ENCODE measurements at places on chromosomes 12 and 14. TPM values are rescaled to one million over a fixed set of nuclear protein-coding genes. Genes with fewer than 3 reads are reported as not detected.
A peak's percentile ranks its signal among the peaks of the same experiment; 100 is the strongest.

- H3K36me3 ChIP-seq, result no peaks in the 10 kb centered on the region
- H3K4me3 ChIP-seq, result no peak overlapping the region
- H3K27ac ChIP-seq, result no peak overlapping the region
- no peak for DNase-seq
- peaks cover 12% of the 10 kb centered on the region for H3K4me1 ChIP-seq
Measured at GRCh38 chr12:87772401-87772800, 256.8 kb downstream of the C12orf50 start.

GRCh38 chr12:19332196-19332595 is 107.1 kb upstream of the AEBP2 start:
- peaks cover 57% of the 10 kb centered on the region for H3K36me3 ChIP-seq
- no peak overlapping the region for H3K27ac ChIP-seq
- DNase-seq, result no peak
- H3K4me3 ChIP-seq, result no peak overlapping the region
- peaks cover 4% of the 10 kb centered on the region for H3K4me1 ChIP-seq

- H3K4me1 ChIP-seq, result peaks cover 4% of the 10 kb centered on the region
- no peak overlapping the region for H3K27ac ChIP-seq
- H3K27me3 ChIP-seq, result no peaks in the 10 kb centered on the region
Measured at GRCh38 chr12:31536672-31537071, 54.3 kb downstream of the DENND5B start.

The SLC25A21 gene
- total RNA-seq, result 3.1 TPM

The TAS2R50 gene
- 2.7 TPM for total RNA-seq

GRCh38 chr12:105459760-105460330 is 129.4 kb downstream of the C12orf75 start:
- no peak for DNase-seq
- H3K4me3 ChIP-seq, result no peak overlapping the region
- no peak overlapping the region for H3K27ac ChIP-seq
- H3K27me3 ChIP-seq, result no peaks in the 10 kb centered on the region

DNA sequence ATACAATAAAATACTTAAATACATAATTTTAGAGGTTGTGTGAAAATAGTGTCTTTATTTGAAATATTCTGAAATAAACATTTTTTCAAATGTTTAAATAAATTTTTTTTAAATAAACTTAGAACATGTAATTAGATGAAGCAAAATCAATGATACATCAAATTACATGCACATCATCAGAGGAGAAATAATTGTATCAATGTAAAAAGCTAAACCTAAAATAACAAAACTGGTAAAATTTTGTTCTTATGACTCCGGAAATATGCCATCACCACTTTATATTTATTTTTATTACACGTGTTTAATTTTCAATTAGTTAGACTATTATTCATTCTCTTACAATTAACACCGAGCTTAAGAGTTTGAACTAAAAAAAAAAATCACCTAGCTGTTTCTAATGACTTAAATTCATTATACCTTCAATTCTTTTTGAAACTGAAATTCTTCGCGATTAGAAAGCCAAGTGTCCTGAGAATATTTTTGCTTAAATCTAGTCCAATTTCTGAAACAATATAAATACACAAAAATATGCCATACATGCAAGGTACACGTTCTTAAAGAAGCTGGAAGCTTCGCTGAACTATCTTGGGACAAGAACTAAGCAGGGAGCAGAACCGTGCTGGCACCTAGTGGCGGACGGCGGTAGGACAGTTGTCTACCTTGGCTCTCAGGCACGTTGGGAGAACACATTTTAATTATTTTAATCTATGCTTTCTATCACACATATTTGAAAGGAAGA is 230.5 kb downstream of the SLC25A21 start:
- no peaks in the 10 kb centered on the region for H3K36me3 ChIP-seq
- no peak overlapping the region for H3K27ac ChIP-seq
- H3K4me3 ChIP-seq, result no peak overlapping the region
- peaks cover 5% of the 10 kb centered on the region for H3K4me1 ChIP-seq

- no peaks in the 10 kb centered on the region for H3K27me3 ChIP-seq
- no peak overlapping the region for H3K27ac ChIP-seq
- H3K36me3 ChIP-seq, result peaks cover 5% of the 10 kb centered on the region
Measured at GRCh38 chr12:22700106-22700505, 75.1 kb downstream of the ETNK1 start.

DNA sequence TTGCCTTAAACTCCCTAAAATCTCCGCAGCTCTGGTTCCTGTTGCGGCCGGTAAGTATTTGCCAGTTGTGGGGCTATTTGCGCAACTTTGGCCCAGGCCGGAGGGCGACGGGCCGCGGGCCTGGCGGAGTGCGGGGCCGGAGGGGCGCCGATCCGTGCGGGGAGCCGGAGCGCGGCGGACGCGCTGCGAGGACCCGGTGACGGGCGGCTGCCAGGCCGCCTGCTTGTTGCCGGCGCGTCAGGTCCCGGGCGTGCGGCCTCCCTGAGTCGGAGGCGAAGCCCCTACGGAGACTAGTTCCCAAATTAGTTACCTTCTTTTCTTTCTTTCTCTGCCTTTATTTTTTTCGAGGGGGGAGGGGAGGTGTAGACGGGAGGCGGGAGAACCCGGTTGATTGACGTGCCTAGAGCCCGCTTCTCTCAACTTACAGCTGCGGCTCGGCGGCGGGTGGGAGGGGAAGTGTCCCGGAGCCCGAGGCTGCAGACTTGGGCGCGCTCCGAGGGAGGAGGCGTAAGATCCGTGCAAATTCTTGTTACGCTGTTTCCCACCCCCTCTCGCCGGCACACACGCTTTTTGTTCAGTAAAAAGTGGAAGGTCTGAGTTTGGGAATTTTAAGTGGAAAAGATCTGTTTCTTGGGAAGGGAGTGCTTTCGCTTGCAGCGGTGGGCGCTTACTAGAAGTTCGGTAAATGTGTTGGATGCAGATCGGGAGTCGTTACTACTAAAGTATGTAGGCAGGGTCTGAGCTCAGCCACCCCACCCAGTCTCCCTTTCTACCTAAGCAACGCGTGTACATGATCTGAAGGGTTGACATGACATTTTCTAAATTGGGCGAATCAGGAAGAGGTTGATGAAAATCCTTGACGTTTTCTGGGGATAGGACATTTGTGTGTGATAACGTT is 576 bp downstream of the ZBTB1 start:
- DNase-seq, result peak; percentile 62
- no peaks in the 10 kb centered on the region for H3K36me3 ChIP-seq
- H3K27me3 ChIP-seq, result no peaks in the 10 kb centered on the region
- H3K4me1 ChIP-seq, result peaks cover 40% of the 10 kb centered on the region

The SYNJ2BP gene
- 39.8 TPM for total RNA-seq

- no peak overlapping the region for H3K27ac ChIP-seq
- H3K4me1 ChIP-seq, result peaks cover 11% of the 10 kb centered on the region
- H3K36me3 ChIP-seq, result no peaks in the 10 kb centered on the region
- peaks cover 32% of the 10 kb centered on the region for H3K27me3 ChIP-seq
- no peak overlapping the region for H3K4me3 ChIP-seq
- no peak for DNase-seq
Measured at GRCh38 chr12:102766961-102767360, 150.1 kb downstream of the PAH start.

The NANOG gene
- 0.64 TPM for total RNA-seq

DNA sequence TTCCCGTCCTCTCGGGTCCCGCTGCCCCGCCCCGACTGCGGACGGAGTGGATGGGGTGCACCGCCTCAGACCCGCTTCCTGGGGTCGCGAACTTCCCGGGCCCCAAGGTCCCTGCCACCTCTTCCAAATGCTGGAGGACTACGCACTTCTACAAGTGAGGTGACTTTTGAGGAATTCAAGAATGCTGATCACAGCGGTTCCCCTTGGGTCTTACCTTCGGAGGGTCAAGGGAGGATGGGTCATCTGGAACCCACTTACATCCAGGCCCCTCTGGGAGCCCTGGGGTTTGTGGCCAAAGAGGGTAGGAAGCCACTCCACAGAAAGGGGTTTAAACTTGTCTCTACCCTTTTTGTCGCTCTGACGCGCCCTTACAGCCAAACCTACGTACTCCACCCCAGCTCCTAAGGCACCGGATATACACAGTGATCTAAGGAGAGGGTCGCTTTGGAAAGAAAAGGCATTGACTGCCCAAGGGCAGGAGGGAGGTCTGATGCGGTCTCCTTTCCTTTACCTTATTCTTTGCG is 532 bp upstream of the PRKD1 start:
- H3K4me1 ChIP-seq, result peaks cover 28% of the 10 kb centered on the region
- peak overlapping the region; percentile 78 for H3K27ac ChIP-seq
- peak overlapping the region; percentile 76 for H3K4me3 ChIP-seq
- no peaks in the 10 kb centered on the region for H3K36me3 ChIP-seq
- DNase-seq, result no peak
- H3K27me3 ChIP-seq, result peaks cover 14% of the 10 kb centered on the region

- H3K36me3 ChIP-seq, result peaks cover 28% of the 10 kb centered on the region
- H3K4me3 ChIP-seq, result no peak overlapping the region
- H3K27me3 ChIP-seq, result no peaks in the 10 kb centered on the region
- no peaks in the 10 kb centered on the region for H3K4me1 ChIP-seq
- H3K27ac ChIP-seq, result no peak overlapping the region
Measured at GRCh38 chr12:120998435-120998834, 17.9 kb downstream of the C12orf43 start.

- no peak overlapping the region for H3K27ac ChIP-seq
- DNase-seq, result no peak
- H3K4me3 ChIP-seq, result no peak overlapping the region
- no peaks in the 10 kb centered on the region for H3K4me1 ChIP-seq
- no peaks in the 10 kb centered on the region for H3K36me3 ChIP-seq
Measured at GRCh38 chr12:91529829-91530228, 347.2 kb upstream of the DCN start.

DNA sequence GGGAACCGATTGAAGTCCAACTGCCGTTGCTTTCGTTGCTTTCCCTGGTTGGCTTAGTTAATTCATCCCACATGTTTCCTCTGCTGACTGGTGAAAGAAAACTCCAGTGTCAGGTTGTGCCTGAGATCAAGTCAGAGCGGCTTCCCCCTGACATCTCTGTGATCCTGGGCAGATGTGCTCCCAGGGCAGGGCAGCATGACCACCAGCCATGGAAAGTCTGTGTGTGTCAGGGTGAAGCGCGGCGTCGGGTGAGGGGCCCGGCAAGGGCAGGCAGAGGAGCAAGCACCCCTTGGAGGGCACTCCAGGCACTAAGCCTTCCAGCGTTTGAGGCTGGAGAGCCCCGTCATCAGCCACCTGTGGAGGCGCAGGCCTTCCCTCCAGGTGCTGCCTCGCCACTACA is 54.5 kb upstream of the IGF1 start:
- no peak overlapping the region for H3K4me3 ChIP-seq
- no peaks in the 10 kb centered on the region for H3K36me3 ChIP-seq
- no peak for DNase-seq
- H3K27ac ChIP-seq, result no peak overlapping the region
- H3K4me1 ChIP-seq, result peaks cover 1% of the 10 kb centered on the region

DNA sequence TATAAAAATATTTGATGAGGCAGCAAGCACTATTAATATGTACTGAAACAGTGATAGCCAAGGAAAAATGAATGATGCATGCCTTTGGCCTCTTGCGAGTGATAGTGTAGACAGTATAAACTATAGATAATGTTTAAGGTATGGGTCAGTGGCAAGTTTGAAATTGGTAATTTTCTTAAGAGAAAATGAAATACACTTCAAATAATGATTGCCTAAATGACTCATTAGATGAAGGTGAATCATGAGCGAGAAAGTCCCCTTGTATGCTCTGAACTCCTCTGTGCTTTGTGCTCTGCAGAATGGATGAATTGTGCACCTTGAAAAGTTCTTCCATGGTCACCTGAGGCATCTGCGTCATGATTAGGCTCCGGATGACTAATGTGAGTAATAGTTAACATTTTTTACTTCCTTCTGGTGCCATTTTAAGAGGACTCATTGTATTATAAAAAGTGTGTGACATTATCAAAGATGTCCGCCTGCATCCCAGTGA is 84.9 kb upstream of the RTL1 start:
- no peak overlapping the region for H3K4me3 ChIP-seq
- H3K4me1 ChIP-seq, result no peaks in the 10 kb centered on the region
- H3K36me3 ChIP-seq, result peaks cover 2% of the 10 kb centered on the region
- no peaks in the 10 kb centered on the region for H3K27me3 ChIP-seq
- no peak for DNase-seq
- no peak overlapping the region for H3K27ac ChIP-seq

- DNase-seq, result no peak
- H3K36me3 ChIP-seq, result no peaks in the 10 kb centered on the region
- no peak overlapping the region for H3K4me3 ChIP-seq
- H3K27ac ChIP-seq, result no peak overlapping the region
Measured at GRCh38 chr14:89419973-89420482, 3.0 kb upstream of the FOXN3 start.

DNA sequence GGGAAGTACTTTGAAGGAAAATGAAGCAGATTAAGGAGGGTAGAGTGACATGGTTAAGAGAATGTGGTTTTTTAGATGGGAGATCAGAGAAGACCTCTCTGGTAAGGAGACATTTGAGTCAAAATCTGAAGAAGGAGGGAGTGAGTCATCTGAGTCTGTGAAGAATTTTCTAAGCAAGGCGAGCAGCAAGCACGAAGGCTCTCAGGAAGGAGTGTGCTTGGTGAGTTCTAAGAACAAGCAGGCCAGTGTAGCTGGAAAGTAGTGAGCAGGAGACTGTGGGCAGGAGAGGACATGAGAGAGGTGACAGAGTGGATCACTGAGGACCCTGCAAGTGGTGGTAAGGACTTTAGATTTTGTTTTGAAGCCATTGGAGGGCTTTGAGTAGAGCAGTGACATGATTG is 76.3 kb upstream of the FUT8 start:
- H3K36me3 ChIP-seq, result no peaks in the 10 kb centered on the region
- H3K27me3 ChIP-seq, result peaks cover 34% of the 10 kb centered on the region
- H3K4me3 ChIP-seq, result no peak overlapping the region
- peaks cover 31% of the 10 kb centered on the region for H3K4me1 ChIP-seq
- no peak overlapping the region for H3K27ac ChIP-seq

GRCh38 chr14:81946834-81947798 is 413.5 kb upstream of the SEL1L start:
- H3K27ac ChIP-seq, result peak overlapping the region; percentile 82
- H3K4me3 ChIP-seq, result peak overlapping the region; percentile 7
- H3K27me3 ChIP-seq, result no peaks in the 10 kb centered on the region
- H3K4me1 ChIP-seq, result peaks cover 11% of the 10 kb centered on the region

- H3K36me3 ChIP-seq, result no peaks in the 10 kb centered on the region
- H3K4me1 ChIP-seq, result no peaks in the 10 kb centered on the region
- H3K27me3 ChIP-seq, result no peaks in the 10 kb centered on the region
- no peak overlapping the region for H3K27ac ChIP-seq
- no peak overlapping the region for H3K4me3 ChIP-seq
Measured at GRCh38 chr14:81837304-81837703, 303.7 kb upstream of the SEL1L start.

GRCh38 chr12:99476956-99477355 is 170.6 kb upstream of the GARIN6 start:
- no peaks in the 10 kb centered on the region for H3K36me3 ChIP-seq
- H3K27me3 ChIP-seq, result no peaks in the 10 kb centered on the region
- H3K27ac ChIP-seq, result no peak overlapping the region
- H3K4me1 ChIP-seq, result peaks cover 3% of the 10 kb centered on the region
- H3K4me3 ChIP-seq, result no peak overlapping the region

Data from progenitor cell of endocrine pancreas (in vitro differentiated cells).